ENCODE measurements at places on chromosomes 7 and 10.
A peak's percentile ranks its signal among the peaks of the same experiment; 100 is the strongest.

DNA sequence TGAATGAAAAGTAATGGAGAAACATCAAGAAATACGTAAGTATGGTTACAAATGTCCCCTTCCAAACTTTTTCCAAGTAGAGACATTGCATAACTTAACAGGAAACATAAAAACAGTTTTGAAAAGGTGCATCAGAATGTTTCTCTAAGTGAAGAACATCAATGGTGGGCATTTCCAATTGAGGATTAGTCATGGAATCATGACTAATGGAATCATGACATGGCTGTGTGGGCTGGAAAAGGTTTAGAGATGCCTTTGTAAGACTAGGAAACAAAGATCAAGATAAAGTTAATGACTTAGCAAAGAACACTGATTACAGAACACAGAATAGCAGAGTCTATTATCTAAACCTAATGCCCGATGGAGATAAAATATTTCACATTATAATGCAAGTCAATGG is 272.0 kb downstream of the HPSE2 start:
- no peak for DNase-seq

GRCh38 chr7:156091519-156092080 is 279.3 kb upstream of the SHH start:
- no peak for DNase-seq

GRCh38 chr10:70742537-70743429 is 42.4 kb downstream of the TBATA start:
- peak; percentile 85 for DNase-seq

DNA sequence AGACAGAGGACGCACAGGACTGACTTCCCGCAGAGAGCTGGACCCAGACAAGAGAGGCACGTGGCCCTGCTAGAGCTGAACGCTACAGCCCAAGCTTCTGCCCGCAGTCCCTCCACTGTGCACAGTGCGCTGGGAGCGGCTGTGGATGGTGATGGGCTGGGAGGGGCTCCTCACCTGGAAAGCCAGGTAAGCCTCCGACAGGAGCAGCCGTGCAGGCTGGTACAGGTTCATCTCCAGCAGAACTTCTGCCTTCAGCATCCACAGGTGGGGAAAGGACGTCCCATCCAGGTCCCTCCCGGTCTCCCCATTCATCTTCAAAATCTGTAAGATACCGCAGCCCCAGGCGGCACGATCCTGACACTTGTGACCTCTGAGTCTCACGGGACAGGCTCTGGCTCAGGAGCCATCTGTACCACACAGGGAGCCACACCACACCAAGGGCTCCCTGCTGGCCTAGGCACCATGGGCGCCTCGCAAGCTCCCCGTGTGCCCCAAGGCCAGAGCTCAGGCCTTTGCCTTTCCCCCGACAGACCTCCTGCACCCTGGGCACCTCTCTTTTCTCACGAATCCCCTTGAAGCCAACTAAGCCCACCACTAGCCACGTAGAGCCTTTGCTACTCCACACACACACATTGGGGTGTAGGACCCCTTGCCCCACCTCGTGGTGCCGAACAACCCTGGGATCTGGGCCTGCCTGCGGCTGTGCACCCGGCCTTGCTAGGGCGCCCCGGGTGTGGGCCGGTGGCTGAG is 76.3 kb downstream of the CFAP46 start:
- no peak for DNase-seq

- DNase-seq, result no peak
Measured at GRCh38 chr7:99096124-99096887, 47.6 kb downstream of the SMURF1 start.

DNA sequence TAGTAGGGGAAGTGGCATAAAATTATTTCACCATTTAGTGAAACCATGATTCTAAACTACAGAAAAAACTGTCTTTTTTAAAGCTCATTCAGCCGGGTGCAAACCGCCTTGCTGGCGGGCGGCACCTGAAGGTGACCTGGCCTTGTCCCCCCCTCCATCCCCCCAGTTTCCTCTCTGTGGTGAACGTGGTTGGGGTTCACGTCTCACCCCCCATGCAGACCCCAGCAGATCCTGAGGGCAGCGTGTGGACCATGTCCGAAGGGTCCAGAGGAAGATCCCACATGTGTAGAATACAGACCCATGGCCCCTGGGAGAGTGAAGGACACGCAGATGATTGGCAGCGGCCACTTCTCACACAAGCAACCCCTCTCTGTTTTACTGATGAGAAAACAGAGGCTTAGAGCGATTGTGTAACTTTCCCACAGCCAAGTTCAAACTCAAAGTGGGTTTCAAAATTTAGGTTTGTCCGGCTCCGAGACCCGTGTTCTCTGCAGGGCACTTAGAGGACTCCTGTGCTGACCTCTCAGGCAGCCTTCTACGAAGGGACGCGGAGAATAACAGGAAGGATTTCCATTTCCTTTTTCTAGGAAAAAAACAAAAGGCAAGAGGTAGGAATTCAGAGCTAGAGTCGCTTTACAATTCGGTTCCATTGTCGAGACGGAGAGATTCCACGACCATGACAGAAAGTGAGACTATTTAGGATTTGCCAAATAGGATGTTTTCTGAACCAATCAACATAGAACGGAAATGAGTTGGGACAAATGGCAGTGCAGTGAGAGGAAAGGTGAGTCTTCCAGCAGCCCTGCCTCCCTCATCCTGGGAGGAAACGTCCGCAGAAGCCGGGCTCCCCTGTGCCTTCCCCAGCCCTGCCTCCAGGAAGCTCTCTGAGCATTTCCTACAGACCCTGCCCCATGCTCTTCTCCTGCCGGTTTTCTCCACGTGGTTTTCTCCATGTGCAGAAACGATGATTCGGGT is 67.6 kb upstream of the PITRM1 start:
- no peak for DNase-seq

- no peak for DNase-seq
Measured at GRCh38 chr7:88480271-88480670, 173.6 kb upstream of the STEAP4 start.

- peak; percentile 77 for DNase-seq
Measured at GRCh38 chr10:31602541-31603234, 283.7 kb downstream of the ZEB1 start.

- DNase-seq, result no peak
Measured at GRCh38 chr10:35355971-35356724, 19.8 kb downstream of the CCNY start.

GRCh38 chr10:100653957-100654781 is 91.2 kb upstream of the PAX2 start:
- DNase-seq, result peak; percentile 44

DNA sequence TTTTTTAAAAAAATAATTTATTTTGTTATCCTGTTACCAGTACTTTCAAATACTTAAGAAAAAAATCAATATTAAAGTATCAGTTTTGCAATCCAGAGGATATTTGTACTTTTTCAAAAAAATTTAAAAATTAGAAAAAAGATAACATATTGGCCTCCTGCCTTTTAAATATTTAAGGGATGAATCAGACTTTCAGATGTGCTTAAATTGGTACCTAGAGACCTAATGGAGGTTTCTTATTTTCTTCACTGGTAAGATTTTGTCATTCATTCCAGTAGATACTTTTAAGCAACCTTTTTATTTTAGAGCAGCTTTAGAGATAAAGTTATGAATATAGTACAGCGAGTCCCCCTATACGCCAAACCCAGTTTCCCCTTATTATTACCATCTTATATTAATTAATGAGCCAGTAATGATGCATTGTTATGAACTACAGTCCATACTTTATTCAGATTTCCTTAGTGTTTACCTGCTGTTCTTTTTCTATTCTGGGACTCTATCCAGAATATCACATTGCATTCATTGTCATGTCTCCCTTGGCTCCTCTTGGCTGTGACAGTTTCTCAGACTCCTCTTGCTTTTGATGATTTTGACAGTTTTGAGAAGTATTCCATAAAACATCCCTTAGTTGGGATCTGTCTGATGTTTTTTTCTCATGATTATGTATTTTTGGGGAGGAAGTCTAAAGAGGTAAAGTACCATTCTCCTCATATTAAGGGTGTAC is 34.2 kb downstream of the BICC1 start:
- DNase-seq, result no peak

DNA sequence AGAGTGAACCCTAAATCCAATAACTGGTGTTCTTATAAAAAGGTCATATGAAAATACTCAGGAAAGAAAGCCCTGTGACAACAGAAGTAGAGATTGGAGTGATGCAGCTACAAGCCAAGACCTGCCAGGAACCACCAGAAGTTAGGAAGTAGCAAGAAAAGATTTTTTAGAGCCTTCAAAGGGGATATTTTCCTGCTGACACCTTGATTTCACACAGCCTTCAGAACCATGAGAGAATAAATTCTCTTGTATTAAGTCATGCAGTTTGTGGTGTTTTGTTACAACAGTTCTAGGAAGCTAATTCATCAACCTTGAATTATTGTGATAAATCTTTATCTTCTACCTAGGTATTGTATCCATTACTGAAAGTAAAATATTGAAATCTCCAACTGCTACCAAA is 81.0 kb downstream of the HYCC1 start:
- no peak for DNase-seq

DNA sequence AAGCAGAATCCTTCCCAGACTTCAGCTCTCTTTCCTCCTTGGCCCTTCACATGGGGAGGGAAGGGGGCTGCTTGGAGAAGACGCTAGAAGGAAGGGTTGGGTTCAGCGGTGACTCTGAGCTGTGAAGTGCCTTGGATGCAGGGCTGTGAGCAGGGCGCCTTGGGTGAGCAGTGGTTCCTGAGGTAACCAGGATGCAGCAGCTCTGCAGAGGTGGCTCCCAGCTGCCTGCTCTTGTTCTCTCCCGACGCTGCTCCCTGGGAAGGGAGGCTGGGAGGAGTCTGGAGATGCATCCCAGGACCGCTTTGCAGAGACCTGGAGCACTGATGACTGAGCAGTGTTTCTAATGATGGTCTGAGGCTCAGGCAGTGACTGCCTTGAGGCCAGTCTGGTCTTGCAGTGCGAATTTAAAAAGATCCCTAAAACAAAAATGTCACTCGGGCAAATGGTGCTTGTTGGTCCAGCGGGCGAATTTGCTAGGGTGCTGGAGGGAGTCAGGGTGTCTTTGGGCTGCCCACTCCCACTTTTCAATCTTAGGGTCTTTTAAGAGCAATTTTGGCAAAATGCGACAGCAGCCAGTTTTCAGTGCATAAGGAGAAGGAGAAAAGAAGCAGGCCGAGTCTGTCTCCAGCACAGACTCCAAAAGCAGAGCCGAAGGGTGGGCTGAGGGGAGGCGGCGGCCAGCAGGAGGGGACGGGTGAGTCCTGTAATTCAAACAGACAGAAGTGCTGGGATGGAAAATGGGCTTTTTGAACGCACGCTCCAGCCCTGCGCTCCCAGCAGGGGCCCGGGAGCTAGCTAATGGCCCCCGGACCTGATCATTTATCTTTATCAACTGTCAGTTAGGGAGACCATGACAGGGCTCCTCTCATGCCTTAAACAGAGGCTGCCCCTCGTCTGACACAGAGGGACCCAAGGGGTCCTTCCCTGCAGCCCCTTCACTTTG is 191.2 kb upstream of the SHH start:
- no peak for DNase-seq

GRCh38 chr7:157653827-157654207 is 317.0 kb downstream of the DNAJB6 start:
- DNase-seq, result no peak

DNA sequence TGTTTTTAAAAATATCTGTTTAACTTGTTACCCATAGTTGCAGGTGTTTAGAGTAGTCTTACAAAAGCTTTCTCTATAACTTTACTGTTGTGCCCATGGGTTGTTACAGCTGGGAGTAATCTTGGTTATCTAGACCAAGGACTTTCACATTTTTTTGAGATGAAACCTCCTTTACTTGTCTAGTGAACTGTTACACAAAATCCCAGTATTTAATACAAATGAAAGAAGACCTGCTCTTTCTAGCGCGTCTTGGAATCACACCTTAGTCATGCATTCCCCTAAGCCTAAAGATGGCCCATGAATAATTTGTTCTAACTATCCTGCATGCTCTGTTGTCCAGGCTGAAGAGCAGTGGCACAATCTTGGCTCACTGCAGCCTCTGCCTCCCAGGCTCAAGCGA is 38.0 kb downstream of the CSGALNACT2 start:
- no peak for DNase-seq

All from fibroblast of pulmonary artery (primary cell).